Right ventricle myocardium inferior (tissue), 1 donor: ENCODE measurements at places on chromosomes 12 and 14. TPM values are rescaled to one million over a fixed set of nuclear protein-coding genes. Genes with fewer than 3 reads are reported as not detected.
A peak's percentile ranks its signal among the peaks of the same experiment; 100 is the strongest.

DNA sequence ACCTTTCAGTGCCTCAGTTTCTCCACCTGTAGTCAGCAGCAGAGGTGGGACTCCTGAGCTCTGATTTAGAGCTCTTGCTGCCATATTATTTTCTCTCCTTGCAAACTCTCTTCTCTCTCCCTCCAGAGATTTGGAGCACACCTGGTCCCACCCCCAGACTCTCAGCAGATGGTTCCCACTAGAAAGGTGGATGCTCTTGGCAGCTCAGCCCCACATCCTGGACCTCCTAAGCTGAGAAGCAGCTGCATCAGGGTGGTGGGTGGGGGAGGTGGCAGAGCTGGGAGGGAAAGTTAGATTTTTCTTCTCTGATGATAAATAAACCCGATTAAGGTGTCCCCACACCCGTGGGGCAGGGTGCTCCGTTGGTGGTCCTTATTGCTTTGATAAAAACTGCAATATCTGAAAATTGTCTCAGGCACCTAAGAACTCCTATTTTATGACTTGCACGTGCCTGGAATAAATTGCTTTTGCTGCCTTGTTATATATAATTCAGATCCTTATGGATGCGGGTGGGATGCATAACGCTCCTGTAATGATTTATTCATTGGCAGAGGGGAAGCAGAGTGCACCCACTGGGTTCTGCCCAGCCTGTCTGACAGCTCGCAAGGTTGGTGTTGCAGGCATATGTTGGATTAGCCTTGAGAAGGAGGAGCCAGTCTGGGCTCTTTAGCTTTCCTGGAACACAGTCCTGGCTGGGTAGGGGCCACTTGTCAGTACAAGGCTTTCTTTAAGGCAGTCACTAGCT, 214.2 kb downstream of the SUDS3 start:
- no peak for DNase-seq

CPM gene
- 7.5 TPM for total RNA-seq

DNA sequence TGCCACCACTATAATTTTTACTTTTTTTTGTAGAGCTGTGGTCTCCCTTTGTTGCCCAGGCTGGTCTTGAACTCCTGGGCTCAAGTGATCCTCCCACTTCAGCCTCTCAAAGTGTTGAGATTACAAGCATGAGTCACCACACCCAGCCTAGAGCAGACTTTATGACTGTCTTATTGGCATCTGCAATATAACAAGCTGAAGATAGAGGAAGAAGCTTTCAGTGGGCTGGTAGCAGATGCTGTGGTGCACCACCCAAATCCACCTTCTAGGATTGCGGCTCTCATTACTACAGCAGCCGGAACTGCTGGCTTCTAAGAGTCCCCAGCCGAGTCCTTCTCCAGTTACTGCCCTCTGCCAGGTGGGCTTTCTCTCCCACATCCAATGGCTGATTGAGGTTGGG, 7.6 kb upstream of the STK38L start:
- DNase-seq, result no peak

DNA sequence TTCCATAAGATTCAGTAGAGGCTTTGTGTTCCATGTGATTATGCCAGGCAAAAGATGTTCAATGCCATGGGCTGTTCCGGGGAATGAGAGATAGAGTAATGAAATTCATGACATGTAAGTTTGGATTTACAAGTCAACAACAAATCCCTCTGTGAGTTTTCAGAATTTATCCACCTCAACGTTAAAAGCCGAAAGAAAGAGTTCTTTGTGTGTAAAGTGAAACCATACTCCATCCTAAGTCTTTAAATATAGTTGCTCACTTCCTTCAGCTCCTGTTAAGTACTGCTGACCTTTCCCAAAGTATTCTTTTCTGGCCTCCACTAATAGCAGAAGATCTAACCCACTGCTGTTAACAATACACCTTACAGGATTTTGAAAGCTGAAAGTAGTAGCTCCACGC, 190.0 kb downstream of the TMX1 start:
- DNase-seq, result no peak

DNA sequence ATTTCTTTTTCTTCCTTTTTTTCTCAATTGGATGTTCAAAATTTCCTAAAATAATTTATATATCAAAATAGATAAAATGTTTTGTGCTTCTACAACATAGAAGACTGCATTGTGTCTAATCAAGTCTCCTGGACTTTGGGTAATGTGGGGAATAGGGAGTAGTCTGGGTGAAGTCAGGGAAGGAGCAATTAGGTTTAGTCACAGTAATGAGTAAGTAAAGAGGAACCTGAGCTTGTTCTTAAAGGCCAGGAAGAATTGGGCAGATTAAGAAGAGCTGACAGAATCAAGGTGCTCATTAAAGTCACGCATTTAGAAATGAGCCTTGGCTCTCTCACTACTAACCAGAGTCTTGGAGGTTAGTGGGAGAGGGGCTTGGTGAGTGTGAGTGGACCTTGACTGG, 233.3 kb upstream of the SSTR1 start:
- no peak for DNase-seq

GZMB gene
- total RNA-seq, result 1.8 TPM

DNA sequence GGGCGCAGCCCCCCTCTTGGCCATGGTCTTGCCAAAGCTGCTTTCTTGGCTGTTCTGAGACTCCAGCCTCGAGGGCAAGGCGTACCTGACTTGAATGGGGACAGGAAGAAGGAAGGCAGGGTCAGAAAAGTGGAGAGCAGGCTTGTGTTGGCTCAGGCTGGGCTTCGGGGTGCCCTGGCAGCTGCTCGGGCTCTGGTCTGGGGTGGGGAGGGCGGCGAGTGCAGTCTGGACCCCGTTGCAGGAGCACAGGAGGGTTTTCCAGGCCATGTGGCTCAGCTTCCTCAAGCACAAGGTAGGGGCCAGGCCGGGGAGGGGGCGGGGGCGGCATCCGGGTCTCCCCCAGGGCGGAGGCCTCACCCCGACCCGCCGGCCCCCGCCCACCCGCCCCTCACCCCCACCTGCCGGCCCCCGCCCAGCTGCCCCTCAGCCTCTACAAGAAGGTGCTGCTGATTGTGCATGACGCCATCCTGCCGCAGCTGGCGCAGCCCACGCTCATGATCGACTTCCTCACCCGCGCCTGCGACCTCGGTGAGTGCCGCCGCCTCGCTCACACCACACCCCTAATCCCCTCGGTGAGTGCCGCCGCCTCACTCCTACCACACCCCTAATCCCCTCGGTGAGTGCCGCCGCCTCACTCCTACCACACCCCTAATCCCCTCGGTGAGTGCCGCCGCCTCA, 4.2 kb downstream of the NOC4L start:
- no peak for DNase-seq

OTUB2 gene
- 0.35 TPM for total RNA-seq

- DNase-seq, result no peak
Measured at GRCh38 chr14:101740981-101741380, 20.5 kb upstream of the PPP2R5C start.

CLEC6A gene
- total RNA-seq, result not detected

- DNase-seq, result no peak
Measured at GRCh38 chr12:27515671-27516070, 8.3 kb upstream of the PPFIBP1 start.

CLEC4A gene
- total RNA-seq, result 1.2 TPM

KLRG1 gene
- total RNA-seq, result 5.8 TPM

HECTD4 gene
- total RNA-seq, result 22.6 TPM

GRCh38 chr14:49955024-49955423, 62.1 kb downstream of the ARF6 start:
- DNase-seq, result no peak

GRCh38 chr14:36658123-36659009, 3.3 kb upstream of the PAX9 start:
- DNase-seq, result no peak

ASIC1 gene
- 2.2 TPM for total RNA-seq

DNA sequence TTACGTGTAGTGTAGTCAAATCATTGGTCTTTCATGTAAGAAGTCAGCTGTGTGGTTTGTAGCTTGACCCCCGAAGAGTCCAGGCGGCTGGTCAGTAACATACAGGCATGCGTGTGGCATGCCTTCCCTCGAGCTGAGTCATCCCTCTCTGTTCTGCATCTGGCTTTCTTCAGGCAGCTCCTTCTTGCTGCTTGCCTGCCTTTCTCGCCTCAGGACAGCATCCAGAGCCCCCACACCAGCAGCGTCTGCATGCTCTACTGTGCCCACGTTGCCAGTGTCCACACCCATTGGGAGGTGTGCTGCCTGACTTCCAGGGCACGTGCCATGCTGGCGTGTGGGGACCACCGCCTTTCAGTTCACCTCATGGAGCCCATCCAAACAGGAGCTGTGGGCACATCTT, 96.8 kb downstream of the EP400 start:
- DNase-seq, result no peak

DNA sequence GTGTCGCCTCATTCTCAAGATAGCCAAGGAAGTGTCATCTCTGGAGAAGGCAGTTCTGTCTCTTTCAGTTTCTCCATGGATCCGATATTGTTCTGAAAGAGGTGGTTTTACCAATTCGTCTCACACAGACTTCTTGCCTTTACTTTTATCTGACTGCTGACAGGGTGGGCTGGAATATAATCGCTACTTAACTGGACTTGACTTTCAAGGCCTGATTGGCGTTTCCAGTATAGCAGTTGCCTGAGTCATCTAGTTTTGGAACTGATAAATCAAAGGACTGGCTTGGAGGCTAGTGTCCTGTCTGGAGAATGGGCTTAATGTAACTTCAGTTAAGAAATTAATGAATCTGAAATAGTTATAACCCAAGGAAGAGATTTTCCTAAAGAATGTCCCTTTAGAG, 21.6 kb downstream of the PRKCH start:
- DNase-seq, result no peak

DNA sequence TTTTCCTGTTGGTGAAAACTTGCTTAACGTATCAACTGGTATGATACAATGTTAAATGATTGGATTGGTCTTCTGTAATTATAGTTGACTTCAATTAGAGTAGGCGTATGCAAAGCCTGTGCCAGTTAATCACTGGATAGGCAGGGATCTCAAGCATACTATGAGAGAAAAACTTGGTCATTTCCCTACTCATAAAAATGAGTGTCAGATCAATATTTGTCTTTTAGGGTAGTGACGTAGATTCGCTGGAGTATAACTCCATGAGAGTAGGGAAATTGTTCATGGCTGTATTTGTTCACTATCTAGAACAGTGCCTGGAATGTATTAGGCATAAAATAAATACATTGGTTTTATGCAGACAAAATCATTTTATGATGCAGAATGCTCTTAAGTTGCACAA, 28.6 kb downstream of the NAA30 start:
- DNase-seq, result no peak

GRCh38 chr14:101123618-101124510, 220.3 kb upstream of the RTL1 start:
- peak; percentile 34 for DNase-seq

DNAAF2 gene
- 6.1 TPM for total RNA-seq

DNA sequence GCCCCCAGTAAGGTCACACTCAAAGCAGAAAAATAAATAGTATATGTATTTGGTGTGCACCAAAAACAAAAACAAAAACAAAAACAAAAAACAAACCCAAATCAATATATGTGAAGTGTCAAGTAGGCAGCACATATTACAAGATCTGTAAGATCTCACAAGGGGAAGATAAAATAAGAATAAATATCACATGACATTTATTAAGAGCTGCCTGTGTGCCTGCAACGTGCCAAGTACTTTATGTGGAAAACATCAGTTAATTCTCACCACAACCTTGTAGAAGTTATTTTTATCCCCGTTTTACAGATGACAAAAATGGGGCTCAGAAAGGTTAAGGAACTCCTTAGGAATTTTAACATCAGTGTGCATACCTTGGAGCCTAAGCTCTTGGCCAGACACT, 26.6 kb downstream of the TRIM9 start:
- no peak for DNase-seq

DNA sequence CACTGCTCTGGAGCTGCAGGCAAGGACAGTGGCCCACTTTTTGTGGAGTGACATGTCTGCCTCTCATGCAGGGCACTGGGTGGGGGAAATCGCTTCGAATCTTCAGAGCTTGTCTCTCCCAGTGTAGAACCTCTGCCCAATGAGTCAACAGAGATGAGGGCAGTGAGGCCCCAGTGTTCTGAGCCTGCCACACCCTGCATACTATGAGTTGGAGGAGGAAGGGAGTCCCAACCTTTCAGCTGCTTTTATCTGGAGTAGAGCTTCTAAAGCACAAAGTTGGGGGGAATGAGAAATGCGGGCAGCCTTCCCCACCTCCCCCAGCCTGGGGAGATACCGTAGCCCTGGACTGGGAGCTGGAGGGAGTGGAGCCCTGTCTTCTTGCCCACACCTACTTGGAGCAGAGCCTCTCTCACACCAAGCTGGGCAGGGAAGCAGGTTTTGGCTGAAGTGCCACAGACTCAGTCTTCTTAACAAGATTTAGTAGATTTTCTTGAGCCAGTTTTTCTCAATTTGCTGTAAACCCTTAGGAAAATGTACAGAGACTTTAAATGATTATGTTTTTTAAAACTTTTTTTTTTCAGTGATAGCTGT, 159.1 kb downstream of the ADGRD1 start:
- DNase-seq, result peak; percentile 23

DNA sequence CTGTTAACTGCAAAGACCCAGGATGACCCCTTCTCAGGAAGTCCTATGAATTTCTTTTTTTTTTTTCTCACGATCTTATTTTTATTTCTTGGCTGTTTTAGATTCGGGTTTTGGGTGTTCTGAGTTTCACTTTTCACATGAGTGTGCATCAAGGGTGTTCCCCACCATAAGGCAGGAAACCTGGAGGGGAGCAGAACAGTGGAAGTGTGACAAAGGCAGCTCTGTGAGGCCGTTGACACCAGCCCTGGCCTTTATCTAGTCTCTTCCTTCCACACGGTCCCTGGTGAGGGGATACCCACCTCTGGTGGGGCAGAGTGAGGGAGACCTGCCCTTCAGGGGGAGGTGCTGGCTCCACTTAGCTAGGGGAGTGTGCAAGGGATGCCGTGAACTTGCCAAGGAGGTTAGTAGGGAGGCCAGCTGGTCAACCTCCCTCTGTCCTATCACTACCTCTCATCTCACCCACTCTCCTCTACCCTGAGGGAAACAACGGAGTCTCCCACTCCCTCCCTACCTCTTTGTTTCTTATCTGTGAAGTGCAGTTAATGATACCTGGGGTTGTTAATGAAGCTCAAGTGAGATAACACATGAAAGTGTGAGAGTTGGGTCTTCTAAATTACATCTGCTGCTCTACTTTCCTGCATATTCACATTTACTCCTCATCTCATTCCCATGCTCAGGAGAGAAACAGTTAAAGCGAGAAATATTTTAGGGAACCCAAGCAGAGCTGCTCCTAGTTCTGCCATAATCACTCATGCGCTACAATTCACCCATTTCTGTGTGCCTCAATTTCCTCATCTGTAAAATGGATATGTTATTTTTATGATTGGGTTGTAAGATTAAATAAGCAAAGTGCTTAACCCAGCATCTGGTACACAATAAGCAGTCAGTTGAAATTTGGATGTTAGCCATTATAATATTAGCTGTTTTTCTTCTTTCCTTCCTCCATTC, 4.4 kb upstream of the GALNT6 start:
- no peak for DNase-seq

SLC10A1 gene
- total RNA-seq, result not detected

FAM90A1 gene
- 0.46 TPM for total RNA-seq
